HCT116 (cell line): ENCODE measurements at places on chromosomes 7 and 10.
A peak's percentile ranks its signal among the peaks of the same experiment; 100 is the strongest.

DNA sequence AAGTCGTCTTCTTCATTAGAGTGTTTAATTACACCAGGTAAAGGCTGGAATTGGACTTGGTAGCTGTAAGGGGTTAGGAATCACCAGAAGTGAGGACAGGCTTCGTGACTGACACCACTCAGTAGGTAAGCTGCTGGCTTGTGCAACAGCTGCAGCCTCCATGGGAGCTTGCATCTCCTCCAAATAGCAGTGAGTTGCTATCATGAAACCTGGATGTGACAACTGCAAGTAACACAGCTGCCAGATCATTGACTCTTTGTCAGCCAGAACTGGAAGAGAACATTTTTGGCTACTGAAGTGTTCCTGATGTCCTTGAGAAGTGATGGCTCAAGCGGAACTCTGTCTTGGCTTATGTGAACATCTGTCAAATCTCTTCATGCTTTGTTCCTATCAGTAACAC, 64.1 kb upstream of the MSRB2 start:
- H3K27me3 ChIP-seq, result no peaks in the 10 kb centered on the region
- H3K4me3 ChIP-seq, result no peak overlapping the region
- no peak for DNase-seq
- no peak overlapping the region for H3K27ac ChIP-seq

- peaks cover 9% of the 10 kb centered on the region for H3K27me3 ChIP-seq
- H3K27ac ChIP-seq, result no peak overlapping the region
- H3K4me3 ChIP-seq, result no peak overlapping the region
- H3K36me3 ChIP-seq, result no peaks in the 10 kb centered on the region
- no peaks in the 10 kb centered on the region for H3K4me1 ChIP-seq
- DNase-seq, result no peak
Measured at GRCh38 chr7:141072548-141073172, 1.2 kb upstream of the TMEM178B start.

GRCh38 chr7:84181628-84182027, 13.0 kb downstream of the SEMA3A start:
- DNase-seq, result no peak
- no peaks in the 10 kb centered on the region for H3K4me1 ChIP-seq
- H3K27me3 ChIP-seq, result no peaks in the 10 kb centered on the region
- no peak overlapping the region for H3K4me3 ChIP-seq
- no peaks in the 10 kb centered on the region for H3K36me3 ChIP-seq
- H3K27ac ChIP-seq, result no peak overlapping the region

DNA sequence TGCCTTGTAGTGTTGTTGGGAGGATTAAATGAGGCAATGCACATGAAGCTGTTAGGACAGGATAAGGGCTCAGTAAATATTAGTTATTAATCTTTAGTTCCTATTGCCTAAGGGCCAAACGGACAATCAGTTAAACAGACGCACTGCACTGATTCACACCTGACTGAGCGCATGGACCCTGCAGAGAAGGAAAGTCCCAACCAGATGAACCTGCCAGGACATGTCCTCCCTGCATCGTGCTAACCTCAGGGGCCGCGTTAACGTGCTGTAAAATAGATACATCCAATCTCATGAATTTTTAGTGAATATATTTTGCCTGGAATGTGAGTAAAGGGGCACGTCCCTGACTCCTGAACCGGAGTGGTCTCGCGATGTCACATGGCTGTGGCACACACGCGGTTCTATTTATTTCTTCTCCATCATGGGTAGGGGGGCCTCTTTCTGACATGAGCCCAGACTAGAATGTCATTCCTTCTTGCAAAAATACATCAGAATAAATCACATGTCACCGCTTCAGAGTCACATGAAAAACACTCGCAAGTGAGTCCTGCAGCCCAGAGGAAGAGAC, 12.3 kb downstream of the ADARB2 start:
- no peak overlapping the region for H3K4me3 ChIP-seq
- no peak overlapping the region for H3K27ac ChIP-seq
- no peaks in the 10 kb centered on the region for H3K4me1 ChIP-seq
- no peak for DNase-seq
- H3K36me3 ChIP-seq, result no peaks in the 10 kb centered on the region

- no peaks in the 10 kb centered on the region for H3K36me3 ChIP-seq
- H3K27me3 ChIP-seq, result no peaks in the 10 kb centered on the region
- H3K4me1 ChIP-seq, result no peaks in the 10 kb centered on the region
- no peak overlapping the region for H3K27ac ChIP-seq
- H3K4me3 ChIP-seq, result no peak overlapping the region
Measured at GRCh38 chr7:126589068-126589684, 663.6 kb downstream of the GRM8 start.

GRCh38 chr7:34362621-34363020, 295.4 kb upstream of the NPSR1 start:
- H3K27me3 ChIP-seq, result no peaks in the 10 kb centered on the region
- no peaks in the 10 kb centered on the region for H3K36me3 ChIP-seq
- no peak overlapping the region for H3K27ac ChIP-seq
- no peak for DNase-seq

DNA sequence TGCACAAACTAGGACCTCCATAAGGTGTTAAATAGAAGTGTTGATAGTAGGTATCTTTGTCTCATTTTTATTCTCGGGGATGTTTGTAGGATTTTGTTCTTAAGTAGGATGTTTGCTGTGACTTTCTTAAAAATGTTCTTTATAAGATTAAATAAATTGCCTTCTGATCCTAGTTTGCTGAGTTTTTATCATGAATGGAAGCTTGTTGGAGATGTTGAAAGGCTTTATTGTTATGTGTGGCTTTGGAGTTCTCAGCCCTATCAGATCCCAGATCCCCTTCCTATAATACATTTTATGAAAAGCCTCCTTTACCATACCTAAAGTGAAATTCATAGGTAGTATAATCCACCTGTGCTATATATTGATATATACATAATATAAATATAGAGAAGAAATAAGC, 40.1 kb downstream of the NHLRC2 start:
- no peak overlapping the region for H3K27ac ChIP-seq
- H3K4me1 ChIP-seq, result 0 out of 2 replicates have a peak, but pooled peaks cover 2% of the 10 kb centered on the region
- H3K27me3 ChIP-seq, result no peaks in the 10 kb centered on the region

GRCh38 chr7:148385009-148385682, 205.4 kb upstream of the C7orf33 start:
- no peak overlapping the region for H3K4me3 ChIP-seq
- H3K27me3 ChIP-seq, result no peaks in the 10 kb centered on the region; the same call in 1 of the 2 replicates
- no peaks in the 10 kb centered on the region for H3K4me1 ChIP-seq
- no peak overlapping the region for H3K27ac ChIP-seq

DNA sequence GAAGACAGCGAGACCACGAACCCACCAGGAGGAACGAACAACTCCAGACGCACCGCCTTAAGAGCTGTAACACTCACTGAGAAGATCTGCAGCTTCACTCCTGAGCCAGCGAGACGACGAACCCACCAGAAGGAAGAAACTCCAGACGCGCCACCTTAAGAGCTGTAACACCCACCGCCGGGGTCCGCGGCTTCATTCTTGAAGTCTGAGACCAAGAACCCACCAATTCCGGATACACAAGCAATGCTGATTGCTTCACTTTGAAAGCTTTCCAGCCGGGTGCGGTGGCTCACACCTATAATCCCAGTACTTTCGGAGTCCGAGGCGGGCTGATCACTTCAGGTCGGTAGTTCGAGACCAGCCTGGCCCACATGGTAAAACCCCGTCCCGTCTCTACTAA, 177.2 kb upstream of the MYO3A start:
- no peak overlapping the region for H3K27ac ChIP-seq
- no peak for DNase-seq
- no peak overlapping the region for H3K4me3 ChIP-seq

- H3K36me3 ChIP-seq, result no peaks in the 10 kb centered on the region
- DNase-seq, result no peak
- no peak overlapping the region for H3K4me3 ChIP-seq
Measured at GRCh38 chr7:70028620-70029019, 430.3 kb downstream of the AUTS2 start.

DNA sequence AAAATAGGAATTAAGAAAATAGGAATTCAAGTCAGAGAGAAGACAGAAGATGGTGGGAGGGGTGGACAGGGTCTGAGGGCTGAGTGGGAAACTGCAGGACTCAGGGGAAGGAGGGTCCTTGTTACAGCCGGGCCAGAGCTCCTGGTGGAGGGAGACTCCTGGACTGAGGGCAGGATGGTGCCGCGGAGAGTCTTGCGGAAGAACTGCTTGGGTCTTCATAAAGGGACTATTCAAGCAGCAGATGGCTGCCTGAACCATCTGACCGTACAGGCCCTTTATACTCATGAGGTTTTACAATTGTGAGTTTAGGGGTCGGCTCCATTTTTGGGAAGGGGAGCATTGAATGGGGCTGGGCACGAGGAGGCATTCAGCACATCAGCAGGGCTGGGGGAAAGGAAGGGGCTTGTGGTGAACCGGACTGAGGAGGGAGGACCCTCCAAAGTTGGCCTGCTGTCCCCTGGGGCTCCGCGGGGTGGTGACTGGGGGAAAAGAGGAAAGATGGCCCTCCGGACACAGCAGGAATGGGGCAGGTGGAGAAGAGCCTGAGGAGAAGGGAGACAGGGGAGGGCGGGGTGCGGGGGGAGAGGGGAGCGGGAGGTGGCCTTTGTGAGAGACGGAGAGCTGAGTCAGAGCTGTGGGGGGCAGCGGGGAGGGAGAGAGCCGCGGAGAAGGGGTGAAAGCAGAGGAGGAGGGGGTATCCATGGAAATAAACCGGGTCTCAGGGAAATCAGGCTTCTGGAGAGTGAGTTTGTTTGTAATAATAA, 1.5 kb downstream of the FAM131B start:
- no peak for DNase-seq
- H3K27me3 ChIP-seq, result no peaks in the 10 kb centered on the region

GRCh38 chr7:29447828-29448227, 115.8 kb upstream of the PRR15 start:
- no peak for DNase-seq
- H3K27ac ChIP-seq, result no peak overlapping the region
- H3K4me3 ChIP-seq, result no peak overlapping the region

DNA sequence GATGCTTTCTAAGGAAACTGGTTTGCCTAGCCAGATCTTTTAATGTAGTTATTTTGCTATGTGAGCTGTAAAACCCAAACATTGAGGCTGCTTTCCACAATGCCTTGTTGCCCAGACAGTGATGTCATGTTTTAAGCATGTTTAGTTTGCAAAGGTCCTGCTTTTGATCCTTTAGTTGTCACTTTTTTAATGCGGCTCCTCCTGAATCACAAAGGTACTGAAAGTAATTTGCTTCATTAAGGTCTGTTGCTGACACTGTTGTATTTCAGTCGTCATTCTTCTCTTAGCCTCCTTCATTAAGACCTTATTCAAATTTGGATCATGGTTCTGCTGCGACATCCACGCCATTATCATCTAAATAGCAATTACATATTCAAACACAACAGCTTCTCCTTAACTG, 10.6 kb downstream of the RPA3 start:
- no peaks in the 10 kb centered on the region for H3K27me3 ChIP-seq
- H3K4me1 ChIP-seq, result no peaks in the 10 kb centered on the region
- DNase-seq, result no peak
- no peaks in the 10 kb centered on the region for H3K36me3 ChIP-seq

DNA sequence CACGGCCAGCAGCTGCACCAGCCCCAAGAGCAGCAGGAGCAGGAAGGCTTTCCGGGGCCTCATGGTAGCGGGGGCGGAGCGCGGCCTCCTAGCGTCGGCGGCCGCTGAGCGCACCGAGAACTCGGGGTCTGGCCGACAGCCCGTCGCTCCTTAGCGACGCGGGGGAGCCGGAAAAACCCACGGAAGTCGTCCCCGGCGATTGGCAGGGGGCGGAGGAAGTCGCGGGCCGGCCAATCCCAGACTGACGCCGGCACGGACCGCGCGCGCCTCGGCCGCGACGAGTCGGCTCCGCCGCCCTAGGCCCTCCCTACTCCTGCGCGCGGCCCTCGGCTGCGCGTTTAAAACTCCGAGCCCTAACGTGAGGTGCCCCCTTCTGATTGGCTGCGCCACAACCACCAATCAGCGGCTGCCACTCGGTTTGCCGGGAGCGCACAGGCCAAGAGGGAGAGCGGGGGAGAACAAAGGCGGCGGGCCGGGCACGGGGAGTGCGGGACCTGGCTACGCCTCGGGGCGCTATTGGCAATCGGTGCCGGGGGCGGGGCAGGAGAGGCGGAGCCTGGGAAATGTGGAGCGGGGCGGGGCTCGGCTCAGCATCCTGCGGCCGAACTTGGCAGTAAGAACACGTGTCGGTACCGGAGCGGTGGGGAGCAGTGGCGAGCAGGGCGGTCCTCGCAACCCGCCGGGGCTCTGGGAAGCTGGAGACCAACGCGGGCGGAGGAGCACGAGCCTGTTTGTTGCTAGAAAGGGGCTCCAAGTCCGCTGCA, at the start of gene PDIA4:
TSS of gene PDIA4 (minus strand) at position 160 of the 764 bp plus-strand sequence. CDS start at position 63, 97 bp downstream.
- H3K36me3 ChIP-seq, result no peaks in the 10 kb centered on the region; the same call in 1 of the 2 replicates
- peak within 1 kb of the TSS; percentile 88 for H3K27ac ChIP-seq
- H3K27me3 ChIP-seq, result no peaks in the 10 kb centered on the region
- H3K4me1 ChIP-seq, result peaks cover 5% of the 10 kb centered on the region
- DNase-seq, result peak; percentile 98
